ENCODE measurements at places on chromosomes 2 and 18. TPM values are rescaled to one million over a fixed set of nuclear protein-coding genes. Genes with fewer than 3 reads are reported as not detected.
A peak's percentile ranks its signal among the peaks of the same experiment; 100 is the strongest.

Gene BOLL
- 0.12 TPM for total RNA-seq

Gene SLC16A14
- 2.7 TPM for total RNA-seq

Gene UGT1A4
- not detected for total RNA-seq

Gene RALB
- 43.7 TPM for total RNA-seq

Gene FAM228A
- total RNA-seq = not detected

DNA sequence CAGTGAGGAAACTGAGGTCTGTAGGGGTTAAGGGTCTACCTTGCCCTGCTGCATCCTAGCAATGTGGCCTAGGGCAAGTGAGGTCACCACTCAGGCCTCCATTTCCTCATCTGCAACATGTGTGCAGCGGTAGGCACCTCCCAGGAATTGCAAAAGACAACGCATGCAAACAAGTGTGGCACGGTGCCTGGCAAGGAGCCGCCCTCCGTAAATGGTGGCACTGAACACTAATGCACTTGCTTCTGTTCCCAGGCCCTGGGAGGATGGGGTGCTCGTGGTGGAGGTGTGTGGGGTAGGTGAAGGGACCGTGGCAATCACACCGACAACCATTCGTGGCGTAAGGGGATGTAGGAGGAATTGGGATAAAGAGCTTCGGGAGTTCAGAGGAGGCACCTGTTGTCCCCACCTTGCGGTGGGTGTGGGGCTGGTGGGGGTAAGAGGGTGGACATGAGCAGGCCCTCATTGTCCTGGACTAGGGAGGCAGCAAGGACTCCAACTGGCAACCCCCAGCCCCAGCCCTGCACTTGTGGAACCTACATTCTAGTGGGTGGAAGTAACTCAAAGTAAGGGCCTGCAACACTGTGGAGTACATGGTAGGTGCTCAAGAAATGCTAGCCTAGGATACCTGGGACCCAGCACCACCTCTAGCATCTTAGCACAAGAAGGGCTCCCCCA, 26.0 kb downstream of the ATOH8 start:
- no peak for DNase-seq

DNA sequence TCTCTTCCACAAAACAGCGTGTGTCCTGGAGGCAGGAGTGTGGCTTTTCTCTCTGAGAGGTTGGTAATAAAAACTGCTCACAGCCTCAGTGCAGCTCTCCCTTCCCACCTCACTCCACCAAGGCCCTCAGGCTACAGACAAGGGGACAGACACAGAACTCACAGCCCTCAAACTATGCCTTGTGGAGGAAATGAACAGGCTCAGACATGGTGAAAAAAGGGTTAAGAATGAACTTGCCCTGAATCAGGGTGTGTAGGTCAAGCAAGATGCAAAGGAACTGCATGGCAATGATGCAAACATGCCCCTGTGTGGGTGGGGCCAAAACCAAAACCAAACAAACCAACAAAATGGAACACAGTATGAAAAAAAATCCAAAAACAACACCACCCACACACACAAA, 125.8 kb downstream of the GALNT14 start:
- DNase-seq = no peak
- H3K27me3 ChIP-seq = peaks cover 7% of the 10 kb centered on the region
- H3K4me3 ChIP-seq = no peak overlapping the region
- H3K27ac ChIP-seq = no peak overlapping the region
- H3K4me1 ChIP-seq = no peaks in the 10 kb centered on the region

DNA sequence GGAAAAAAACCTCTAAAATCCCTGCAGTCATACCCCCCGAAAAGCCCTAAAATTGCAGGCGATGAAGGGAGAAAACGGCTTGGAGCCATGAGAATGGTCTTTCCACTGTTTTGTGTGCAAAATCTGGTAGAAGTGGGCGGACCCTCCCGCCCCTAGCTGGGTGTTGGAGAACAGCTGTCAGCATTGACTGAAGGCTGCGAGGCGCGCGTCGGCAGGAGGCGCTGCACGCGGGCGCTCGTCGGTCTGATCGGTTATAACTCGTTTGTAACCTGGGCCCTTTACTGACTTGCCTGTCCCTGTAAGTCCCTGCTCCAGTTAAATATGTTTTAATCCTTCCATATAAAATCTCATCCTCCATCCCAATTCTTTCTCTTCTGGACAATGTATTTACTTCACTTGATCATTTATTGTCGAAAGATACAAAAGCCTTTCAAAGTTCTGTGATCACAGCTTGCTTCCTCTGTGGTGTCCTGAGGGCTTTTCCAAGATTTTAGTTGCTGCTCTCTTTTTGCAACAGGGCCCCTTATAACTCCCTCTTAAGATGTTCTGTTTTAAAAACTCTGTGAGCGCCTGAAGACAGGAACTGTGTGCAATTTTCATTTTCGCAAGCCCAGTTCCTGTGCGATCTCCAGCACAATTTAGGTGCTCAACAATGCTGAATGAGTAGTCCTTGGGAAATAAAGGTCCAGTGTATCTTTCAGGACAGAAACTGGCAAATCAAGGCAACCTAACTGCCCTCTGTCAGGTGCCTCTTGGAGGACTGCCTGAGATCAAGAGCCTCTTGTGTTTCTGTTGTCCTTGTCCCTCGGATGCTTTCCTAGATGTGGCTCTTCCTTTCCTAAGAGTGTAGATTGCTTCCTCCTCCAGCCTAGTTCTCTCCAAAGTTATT, 918 bp upstream of the HNRNPLL start:
- H3K4me3 ChIP-seq = peak overlapping the region; percentile 95
- peaks cover 46% of the 10 kb centered on the region for H3K4me1 ChIP-seq
- DNase-seq = peak; percentile 79
- H3K27ac ChIP-seq = peak overlapping the region; percentile 28
- no peaks in the 10 kb centered on the region for H3K27me3 ChIP-seq

- H3K36me3 ChIP-seq = no peaks in the 10 kb centered on the region
- no peaks in the 10 kb centered on the region for H3K27me3 ChIP-seq
- H3K4me1 ChIP-seq = peaks cover 22% of the 10 kb centered on the region
- no peak overlapping the region for H3K27ac ChIP-seq
- no peak overlapping the region for H3K4me3 ChIP-seq
- peak; percentile 47 for DNase-seq
Observed at GRCh38 chr2:174971868-174972781, 33.1 kb downstream of the CHN1 start.

DNA sequence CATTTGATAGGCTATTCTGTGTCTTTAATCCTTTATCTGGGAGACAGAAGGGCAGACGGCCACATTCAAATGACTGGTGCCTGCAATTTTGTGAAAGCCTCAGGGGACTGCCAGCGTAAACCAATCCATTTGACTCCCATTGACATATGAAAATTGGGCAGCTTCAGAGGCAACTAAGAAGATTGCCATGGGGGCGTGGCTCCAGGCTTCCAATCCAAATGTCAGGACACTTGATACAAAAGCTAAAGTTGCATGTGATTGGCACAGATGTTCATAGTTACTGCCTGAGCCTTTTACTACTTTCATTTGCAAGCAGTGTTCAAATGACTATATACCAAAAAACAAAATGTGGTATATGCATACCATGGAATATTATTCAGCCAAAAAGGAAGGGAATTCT, 42.0 kb downstream of the SPC25 start:
- H3K27ac ChIP-seq = no peak overlapping the region
- no peak for DNase-seq
- H3K4me1 ChIP-seq = no peaks in the 10 kb centered on the region
- no peaks in the 10 kb centered on the region for H3K27me3 ChIP-seq

DNA sequence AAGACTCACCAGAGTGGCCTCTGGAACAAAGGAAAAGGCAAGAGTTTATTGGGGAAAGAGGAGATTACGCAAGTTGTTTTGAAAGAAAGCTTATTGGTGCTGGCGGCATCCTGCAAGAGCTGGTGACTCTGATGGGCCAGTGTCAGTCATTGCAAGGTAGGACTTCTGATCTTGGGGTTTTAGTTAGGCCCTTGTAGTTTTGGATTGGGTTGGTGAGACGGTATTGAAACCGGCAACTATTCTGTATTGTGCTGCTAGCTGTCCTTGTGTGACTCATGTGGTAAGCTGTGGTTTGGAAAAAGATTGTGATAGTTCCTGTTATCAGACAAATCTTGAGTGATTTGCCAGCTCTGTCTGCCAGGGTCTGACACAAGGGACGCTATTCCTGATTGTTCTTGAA, 159.1 kb upstream of the PIEZO2 start:
- no peaks in the 10 kb centered on the region for H3K4me1 ChIP-seq
- H3K27ac ChIP-seq = no peak overlapping the region
- DNase-seq = no peak
- H3K4me3 ChIP-seq = no peak overlapping the region
- no peaks in the 10 kb centered on the region for H3K36me3 ChIP-seq

DNA sequence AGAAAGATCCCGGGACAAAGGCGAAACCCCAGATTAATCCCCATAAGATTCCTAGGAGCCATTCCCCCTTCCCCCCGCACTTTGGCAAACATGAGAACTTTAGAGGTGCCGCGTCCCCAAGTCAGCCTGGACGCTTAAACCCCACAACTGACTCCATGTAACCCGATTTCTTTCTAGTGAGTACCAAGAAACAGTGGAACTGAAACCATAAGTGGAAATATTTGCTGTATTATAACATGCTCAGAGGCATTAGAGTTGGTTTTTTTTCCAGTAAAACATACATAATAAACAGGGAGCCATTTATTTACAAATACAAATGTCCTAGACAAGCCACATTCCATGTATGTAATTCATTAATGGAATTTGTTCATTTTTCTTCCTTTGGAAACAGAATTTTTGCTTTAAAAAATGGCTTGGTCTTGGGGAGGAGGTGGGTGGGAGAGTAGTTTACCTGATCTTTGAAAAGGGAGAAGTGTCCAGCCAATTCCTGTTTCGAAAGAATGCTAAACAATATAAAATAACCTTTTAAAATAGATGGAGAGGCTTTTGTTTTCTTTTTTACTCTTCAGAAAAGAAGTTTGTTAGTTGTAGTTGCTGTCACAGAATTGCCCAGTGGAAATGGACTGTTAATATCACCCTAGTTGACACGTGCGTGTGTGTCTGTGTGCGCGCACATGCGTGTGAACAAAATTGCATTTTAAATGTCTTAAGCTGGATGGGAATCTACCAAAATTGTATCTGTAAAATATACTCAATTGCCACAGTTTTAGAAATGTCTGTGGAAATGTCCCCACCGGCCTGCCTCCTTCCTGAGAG, 10.6 kb downstream of the POU3F3 start:
- no peak overlapping the region for H3K4me3 ChIP-seq
- H3K4me1 ChIP-seq = peaks cover 9% of the 10 kb centered on the region
- H3K27me3 ChIP-seq = peaks cover 100% of the 10 kb centered on the region

DNA sequence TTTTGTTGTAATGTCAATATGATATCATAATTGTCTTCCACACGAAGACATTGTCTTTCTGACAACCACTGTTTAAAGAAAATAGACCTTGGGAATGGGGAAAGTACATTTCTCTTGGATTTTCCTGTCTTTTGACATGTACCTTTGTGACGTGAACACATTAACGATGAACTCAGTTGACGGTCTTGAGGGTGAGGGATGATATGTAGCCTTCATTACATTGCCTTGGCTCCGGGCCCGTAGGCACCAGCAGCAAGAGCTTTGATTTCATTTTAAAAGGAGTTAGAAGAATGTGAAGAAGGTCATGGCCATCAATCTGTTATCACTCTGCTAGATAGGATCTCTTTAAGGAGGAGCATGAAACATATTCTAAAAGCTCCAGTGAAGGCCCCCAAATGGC, 80.9 kb downstream of the LYPD6B start:
- peaks cover 17% of the 10 kb centered on the region for H3K27me3 ChIP-seq
- no peak overlapping the region for H3K27ac ChIP-seq
- no peaks in the 10 kb centered on the region for H3K36me3 ChIP-seq
- DNase-seq = no peak
- H3K4me3 ChIP-seq = no peak overlapping the region

DNA sequence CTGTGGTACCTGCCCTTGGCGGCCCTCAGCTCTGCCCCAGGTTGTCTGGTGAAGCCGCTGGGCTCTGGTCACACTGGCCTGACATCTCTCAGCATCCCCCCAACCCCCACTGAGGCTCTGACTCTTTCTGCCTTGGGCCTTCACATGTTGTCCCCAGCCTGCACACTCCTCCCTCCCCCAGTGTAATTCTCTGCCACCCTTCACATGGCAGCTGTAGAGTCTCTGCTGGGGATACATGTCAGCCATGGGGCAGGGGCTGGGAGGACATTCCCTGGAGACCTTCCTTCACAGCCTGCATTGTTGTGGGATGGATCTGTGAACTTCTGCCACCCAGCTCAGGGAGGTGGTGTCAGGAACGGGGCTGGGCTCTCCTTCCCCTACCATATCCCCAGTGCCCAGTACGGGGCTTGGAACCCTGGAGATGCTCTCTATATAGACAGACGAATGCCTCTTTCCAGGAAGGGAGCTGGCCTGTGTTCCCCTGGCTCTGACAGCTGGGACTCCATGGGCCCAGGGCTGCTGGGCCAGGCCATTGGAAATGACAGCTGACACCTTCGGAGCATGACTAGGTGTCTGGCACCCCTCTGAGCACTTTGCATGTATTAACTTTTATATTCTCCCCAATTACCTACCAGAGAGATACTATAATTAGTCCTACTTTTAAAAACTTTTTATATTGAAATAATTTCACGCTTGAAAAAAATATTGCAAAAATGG, 151.5 kb downstream of the INHBB start:
- H3K27me3 ChIP-seq = peaks cover 5% of the 10 kb centered on the region
- no peaks in the 10 kb centered on the region for H3K4me1 ChIP-seq
- no peaks in the 10 kb centered on the region for H3K36me3 ChIP-seq
- H3K4me3 ChIP-seq = no peak overlapping the region
- DNase-seq = no peak
- H3K27ac ChIP-seq = no peak overlapping the region

GRCh38 chr2:64780041-64780440, 126.3 kb upstream of the SERTAD2 start:
- H3K27me3 ChIP-seq = no peaks in the 10 kb centered on the region
- DNase-seq = no peak
- peaks cover 13% of the 10 kb centered on the region for H3K4me1 ChIP-seq
- no peak overlapping the region for H3K4me3 ChIP-seq
